ENCODE measurements at places on chromosomes 2 and 18.

GRCh38 chr2:128469203-128469602 is 150.5 kb upstream of the HS6ST1 start:
- DNase-seq: no peak

- no peak for DNase-seq
Observed at GRCh38 chr2:197157879-197158537, 152.6 kb downstream of the ANKRD44 start.

GRCh38 chr2:29064346-29064715 is 10.0 kb downstream of the PCARE start:
- no peak for DNase-seq

DNA sequence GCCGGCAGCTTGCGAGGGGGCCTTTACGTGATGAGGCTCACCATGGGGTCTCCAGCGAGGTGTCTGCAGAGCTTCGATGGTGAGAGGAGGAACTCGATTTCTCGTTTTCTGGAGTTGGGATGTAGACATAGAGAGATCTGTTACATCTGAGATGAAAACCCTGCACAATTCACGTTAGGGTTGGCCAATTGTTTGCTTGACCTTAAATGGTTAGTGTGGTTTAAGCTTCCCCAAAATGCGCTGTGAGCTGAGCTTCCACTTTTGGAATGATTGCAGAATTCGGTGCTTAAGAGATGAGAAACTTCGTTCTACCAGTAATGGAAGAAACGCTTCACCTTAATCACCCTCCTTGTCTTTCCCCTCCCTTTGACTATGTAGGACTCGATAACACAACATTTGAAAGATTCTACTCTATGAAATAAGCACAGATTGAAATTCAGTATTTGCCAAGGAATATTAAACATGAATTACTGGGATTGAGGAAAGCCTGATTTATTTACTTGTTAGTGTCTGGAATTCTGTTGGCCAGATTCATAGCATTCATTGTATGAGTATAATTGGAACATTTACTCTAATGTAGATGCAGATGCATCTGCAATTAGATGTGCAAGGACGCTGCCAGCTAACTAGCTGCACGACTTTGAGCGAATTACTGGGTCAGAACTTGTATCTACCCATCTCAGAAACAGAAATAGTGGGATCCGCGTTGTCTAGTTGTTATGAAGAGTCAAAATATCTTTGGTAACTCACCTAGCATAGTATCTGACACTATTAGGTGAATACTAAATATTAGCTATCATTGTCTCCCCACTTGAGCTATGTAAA is 1.6 kb upstream of the KLF7 start:
- DNase-seq: no peak

GRCh38 chr2:198662905-198663304 is 794.8 kb downstream of the SATB2 start:
- DNase-seq: no peak

DNA sequence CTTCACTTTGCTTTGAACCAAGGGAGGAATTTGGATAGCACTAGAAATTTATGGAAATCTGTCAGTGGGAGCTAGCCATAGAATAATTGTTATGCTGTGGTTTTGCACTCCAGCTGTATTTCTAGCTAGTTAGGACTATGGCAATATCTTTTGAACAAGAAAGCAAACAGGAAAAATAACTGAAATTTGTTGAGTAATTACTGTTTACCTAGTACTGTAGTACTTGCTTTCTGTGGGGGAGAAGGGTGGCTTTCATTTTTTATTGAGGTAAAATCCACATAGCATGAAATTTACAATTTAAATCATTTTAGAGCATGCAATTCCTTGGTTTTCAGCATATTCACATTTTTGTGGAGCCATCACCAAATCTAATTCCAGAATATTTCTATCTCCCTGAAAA is 28.4 kb downstream of the MBD5 start:
- DNase-seq: no peak

DNA sequence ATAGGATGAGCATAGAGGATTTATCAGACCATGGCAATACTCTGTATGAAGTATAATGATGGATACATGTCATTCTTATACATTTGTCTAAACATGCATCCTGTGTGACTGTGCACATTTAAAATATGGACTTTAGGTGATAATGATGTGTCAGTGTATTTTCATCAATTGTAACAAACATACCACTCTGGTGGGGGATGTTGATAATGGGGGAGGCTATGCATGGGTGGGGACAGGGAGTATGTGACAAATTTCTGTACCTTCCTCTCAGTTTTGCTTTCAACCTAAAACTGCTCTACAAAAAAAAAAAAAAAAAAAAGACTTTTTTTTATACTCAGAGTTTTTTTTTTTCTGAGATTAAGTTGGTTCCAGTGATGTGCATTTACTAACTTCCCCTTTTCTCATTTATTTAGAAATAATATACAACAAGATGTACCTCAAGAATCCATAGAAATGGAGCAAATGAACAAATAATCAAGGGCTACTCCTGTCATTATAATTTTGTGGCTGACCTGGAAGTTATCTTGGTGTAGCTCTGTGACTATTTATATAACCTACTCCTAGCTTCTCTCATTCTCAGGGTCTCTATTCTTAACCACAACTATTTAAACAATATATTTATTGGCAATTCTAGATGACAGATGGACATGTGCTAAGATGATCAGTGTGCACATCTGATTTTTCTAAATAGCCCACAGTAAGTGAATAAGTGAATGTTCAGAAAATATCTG is 108.9 kb upstream of the ITGA4 start:
- no peak for DNase-seq

DNA sequence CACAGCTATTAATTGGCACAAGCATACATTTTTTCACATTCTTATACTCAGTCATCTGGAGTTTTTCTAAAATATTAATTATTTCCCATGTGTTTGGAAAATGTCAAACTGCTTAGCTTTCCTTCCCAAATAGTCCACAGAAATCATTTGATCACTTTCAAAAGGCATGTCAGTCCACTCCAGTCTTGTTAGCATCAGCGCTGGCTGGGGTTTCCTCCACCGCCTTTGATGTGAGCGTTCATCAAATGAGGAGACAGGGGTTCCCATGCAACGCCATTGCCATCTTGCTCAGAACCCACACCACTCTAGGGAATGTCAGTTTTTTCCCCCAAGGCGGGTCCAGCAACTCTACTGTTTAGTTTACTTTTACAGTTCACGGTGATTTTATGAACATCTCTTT is 13.1 kb upstream of the RAX start:
- no peak for DNase-seq

GRCh38 chr18:79625924-79626561 is 53.6 kb upstream of the CTDP1 start:
- no peak for DNase-seq

DNA sequence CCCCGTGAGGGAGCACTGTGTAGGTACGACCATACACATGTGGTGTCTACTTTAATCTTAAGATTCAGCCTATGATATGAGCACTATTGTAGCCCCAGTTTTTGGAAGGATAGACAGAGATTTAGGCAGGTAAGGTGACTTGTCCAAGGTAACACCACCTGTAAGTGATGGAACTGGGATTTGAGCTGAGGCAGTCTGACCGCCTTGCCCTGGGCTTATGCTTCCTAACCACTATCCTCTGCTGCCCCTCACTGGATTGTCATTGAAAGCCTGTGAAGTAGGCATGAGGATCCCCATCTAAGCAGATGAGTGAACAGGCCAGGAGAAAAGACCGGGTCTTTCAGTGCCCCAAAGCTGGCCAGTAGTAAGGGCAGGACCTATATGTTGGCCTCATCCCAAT is 343.8 kb downstream of the CYRIA start:
- DNase-seq: no peak

GRCh38 chr2:39530411-39530866 is 93.4 kb upstream of the MAP4K3 start:
- DNase-seq: no peak

- DNase-seq: no peak
Observed at GRCh38 chr18:47881752-47882455, 48.6 kb downstream of the SMAD2 start.

- DNase-seq: no peak
Observed at GRCh38 chr2:146665800-146666199, 1179.0 kb upstream of the ACVR2A start.

GRCh38 chr2:31397094-31397493 is 17.4 kb downstream of the XDH start:
- DNase-seq: no peak

- no peak for DNase-seq
Observed at GRCh38 chr18:9135912-9136314, 668 bp upstream of the ANKRD12 start.

- no peak for DNase-seq
Observed at GRCh38 chr2:188315750-188316149, 24.1 kb downstream of the GULP1 start.

DNA sequence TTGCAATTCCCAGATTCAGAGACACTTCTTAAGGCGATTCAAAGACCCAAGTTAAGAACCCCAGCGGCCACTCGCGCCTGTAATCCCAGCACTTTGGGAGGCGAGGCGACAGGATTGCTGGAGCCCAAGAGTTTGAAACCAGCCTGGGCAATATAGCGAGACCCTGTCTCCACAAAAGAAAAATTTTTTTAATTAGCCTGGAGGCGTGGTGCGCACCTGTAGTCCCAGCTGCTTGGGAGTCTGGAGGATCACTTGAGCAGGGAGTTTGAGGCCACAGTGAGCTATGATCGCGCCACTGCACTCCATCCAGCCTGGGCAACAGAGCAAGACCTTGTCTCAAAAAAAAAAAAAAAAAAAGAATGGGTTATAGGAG is 585 bp upstream of the ANAPC1 start:
- DNase-seq: no peak

GRCh38 chr2:46779447-46779941 is 136.1 kb downstream of the MCFD2 start:
- no peak for DNase-seq

DNA sequence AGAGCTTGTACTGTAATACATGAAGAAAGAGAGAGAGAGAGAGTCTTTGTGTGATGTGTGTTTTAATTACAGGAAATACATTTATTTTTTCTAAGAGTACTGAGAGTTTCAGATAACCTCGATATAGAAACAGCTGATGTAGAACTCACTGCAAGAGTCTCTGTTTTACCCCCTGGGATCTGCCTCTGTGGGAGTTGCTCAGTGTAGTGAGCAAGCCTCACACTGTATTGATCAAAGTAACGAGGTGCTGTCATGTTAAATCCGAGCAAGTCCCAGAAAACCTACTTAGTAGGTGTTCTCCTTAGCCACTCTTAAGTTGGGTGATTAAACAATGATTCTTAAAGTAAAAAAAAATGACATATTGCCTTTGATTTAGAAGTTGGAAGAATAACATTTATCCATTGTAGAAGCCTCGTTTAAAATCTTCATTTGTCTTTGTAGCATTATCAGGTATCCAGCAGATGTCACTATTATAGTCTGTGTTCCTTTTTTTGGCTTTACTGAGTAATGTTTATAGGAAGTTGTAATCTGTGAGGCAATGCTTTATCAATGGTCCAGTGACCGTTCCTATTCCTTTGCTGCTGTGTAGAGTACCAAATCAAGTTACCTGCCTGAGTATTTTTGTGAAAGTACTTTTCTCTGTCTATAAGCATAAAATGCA is 219.0 kb downstream of the MYO3B start:
- DNase-seq: no peak
